ENCODE measurements at places on chromosomes 1 and 21.

DNA sequence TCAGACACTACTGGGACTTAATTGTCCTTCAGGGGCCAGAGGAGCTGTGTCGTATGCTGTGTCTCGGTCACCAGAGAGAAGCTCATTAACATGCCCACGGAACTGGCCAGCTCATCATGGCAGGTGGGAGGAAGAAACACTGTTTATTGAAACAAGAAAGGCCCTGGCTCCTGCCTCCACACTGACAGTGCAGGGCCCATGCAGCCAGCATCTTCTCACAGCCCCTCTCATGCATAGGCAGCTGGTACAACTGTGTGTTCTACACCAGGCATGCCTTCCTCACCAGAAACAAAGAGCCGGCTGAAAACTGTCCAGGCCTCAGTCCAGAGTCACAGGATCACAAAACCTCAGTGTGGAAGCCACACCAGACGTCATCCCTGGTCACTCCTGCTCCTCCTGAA, 106.0 kb downstream of the UBE2U start:
- no peak for DNase-seq

DNA sequence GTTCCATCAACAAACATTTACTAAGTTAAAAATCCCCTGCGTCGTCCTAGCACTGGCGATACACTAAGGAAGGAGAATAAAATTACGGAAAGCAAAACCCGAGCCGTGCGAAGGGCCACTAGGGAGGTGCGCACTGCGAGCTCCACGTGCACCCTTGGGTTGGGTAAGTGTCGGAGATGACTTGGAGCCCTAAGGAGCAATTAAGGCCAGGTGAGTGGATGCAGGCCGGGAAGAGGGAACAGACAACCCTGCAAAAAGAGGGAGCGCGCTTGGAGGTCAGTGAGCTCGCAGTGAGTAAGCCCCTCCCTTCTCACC, 704 bp downstream of the WDR4 start:
- DNase-seq = no peak

DNA sequence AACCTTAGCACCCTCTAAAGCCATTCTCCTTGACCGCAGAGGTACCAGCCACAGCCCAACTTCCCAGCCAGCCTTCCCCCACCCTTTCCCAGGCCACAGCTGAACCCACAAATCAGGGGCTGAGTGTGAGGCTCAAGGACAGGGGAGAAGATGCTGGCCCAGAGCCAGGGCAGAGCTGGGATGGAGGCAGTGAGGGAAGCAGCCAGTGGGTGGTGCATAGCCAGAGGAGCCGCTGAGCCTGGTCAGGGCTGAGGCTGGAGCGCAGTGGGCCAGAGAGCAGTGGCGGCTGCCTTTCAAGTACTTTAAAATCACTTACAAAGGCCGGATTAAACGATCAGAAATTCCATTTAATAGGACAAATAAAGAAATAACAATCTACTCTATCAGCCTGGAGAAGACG, 36.3 kb downstream of the DMAP1 start:
- DNase-seq = no peak

DNA sequence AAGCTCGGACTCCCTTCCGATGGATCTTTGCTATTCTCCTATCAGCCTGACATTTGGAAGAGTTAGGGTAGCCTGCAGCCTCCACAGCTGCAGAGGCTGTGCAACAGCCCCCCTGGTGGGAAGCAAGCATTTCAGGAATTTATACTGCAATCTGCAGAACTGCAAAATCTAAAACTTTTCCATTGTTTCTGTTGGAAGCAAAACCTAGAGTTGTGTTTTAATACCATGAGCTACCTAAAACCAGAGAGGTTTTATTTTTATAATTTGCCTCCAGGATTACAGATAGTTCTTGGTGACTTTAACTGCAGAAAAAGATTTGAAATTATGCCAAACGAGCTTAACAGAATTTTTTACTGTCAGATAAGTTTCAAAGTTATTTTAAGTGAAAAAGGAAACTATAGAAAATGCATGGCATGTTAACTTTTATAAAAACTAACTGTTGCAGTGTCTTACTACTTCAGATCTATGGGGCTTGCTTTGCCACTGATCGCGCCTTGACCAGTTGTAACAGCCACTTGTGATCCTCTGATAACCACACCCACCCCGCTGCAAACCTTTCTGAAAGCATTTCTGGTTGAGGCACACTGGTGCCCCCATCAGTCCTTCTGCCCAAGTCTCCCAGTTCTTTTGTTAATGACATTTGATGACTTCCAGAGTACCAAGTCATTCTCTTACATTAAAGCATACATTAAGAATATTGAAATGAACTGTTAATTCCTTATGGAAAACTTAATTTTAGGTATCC, 64.8 kb downstream of the PRDM2 start:
- DNase-seq = no peak

DNA sequence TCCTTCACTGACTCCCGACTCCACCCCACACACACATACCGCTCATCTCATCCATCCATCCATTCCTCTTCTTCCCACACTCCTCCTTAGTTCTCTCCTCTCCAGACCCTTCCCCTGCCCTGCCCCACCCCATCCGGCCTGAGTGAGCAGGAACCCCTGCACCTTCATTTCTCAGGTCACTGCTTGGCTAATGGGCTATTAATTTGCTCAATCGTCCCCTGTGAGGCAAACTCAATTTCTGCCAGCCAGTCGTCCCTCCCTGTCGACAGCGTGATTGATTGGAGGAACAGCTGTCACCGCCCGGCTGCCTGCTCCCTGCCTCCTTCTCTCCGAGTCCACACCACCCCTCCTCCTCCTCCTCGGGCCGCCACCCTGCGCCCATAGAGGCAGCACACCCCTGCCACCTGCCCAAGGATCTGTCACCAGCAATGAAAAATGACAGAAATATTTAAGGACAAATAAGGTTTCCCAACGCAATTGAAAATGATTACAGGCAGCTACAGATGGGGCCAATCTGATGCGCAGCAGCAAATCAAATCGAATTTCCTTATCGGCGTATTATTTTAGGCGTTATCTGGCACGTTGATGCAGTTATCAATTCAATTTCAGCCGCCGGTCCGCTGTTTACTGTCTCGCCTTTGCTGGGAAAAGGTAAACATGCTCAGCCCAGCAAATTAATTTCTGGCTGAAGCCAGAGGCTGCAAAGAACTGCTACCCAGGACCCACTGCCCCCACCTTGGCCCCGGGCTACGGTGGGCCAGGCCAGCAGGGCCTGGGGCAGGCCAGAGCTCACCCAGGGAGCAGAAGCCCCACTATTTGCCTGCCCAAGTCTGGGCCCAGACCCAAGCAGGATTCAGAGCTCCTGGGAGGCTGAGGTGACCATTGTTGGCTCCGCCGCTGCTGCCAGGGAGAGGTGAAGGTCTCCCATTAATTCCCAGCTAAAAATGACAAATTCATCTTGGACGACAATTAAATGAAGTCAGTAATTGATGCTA, 71.3 kb downstream of the TMEM53 start:
- peak; percentile 52 for DNase-seq

All from NCI-H2081 treated with DMSO at 0.1 percent for 48 hours (cell line).